ENCODE measurements at places on chromosomes 1 and 21.

DNA sequence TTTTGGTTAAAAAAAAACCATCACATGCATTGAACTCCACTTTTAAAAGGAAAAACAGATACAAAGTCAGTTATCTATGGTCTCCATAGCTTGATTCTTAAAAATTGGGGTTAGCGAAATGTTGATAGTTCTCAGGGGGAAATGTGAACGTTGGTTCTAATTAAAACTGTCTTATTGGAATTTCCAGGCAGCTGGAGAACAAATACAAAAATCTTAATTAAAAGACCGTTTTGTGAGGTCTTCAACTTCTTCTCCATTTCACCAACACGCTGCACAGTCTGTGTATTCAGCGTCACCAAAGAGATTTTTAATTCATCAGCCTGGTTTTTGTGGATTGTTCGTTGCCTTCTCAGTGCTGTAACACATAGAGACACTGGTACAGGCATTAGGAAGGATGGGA is 99.3 kb upstream of the COA6 start:
- no peak for DNase-seq

DNA sequence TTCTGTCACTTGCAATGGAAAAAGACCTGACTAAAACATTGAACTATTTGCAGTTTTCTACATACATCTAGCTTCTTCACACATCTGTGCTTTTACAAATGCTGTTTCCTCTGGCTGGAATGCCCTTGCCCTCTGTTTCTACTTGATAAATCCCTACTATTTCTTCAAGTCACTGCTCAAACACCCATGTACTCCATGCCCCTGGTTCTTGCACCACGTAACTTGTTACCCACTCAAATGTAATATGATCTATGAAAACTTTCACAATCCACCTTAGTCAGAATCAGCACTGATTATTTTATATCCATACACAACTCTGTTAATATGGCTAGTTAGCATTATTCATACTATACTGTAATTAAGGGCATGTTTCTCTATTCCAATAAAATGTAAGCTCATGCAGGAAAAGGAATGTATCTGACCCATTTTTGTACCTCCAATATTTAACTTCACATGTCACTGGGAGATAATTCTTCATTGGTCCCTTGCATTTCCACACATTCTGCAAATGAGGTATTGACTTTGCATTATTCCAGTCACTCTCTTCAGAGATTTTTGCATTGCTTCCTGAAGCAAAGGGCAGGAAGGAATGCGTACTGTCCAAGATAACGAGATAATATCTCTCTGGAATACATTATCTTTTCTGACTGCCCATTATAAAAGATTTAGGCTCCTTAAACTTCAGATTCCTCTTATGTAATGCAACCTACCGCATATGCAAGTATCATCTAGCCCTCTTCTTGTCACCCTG is 158.3 kb downstream of the COL24A1 start:
- DNase-seq = no peak

- no peak for DNase-seq
These were observed 78.6 kb upstream of the RGS2 start for GRCh38 chr1:192730198-192730597.

DNA sequence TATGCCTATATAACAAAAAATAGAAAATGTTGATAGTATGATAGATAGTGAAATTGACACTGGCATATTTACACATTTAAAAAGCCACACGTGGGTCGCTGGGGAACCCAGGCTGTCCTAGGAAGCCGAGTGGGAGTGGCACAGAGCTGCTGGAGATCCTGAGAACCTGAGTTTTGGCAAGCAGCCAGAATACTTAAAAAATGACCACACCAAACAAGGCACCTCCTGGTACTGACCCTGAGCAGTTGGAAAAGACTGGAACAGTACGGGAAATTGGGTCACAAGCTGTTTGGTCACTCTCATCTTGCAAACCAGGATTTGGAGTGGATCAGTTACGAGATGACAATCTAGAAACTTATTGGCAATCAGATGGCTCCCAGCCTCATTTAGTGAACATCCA is 111.5 kb downstream of the ZFYVE9 start:
- no peak for DNase-seq

DNA sequence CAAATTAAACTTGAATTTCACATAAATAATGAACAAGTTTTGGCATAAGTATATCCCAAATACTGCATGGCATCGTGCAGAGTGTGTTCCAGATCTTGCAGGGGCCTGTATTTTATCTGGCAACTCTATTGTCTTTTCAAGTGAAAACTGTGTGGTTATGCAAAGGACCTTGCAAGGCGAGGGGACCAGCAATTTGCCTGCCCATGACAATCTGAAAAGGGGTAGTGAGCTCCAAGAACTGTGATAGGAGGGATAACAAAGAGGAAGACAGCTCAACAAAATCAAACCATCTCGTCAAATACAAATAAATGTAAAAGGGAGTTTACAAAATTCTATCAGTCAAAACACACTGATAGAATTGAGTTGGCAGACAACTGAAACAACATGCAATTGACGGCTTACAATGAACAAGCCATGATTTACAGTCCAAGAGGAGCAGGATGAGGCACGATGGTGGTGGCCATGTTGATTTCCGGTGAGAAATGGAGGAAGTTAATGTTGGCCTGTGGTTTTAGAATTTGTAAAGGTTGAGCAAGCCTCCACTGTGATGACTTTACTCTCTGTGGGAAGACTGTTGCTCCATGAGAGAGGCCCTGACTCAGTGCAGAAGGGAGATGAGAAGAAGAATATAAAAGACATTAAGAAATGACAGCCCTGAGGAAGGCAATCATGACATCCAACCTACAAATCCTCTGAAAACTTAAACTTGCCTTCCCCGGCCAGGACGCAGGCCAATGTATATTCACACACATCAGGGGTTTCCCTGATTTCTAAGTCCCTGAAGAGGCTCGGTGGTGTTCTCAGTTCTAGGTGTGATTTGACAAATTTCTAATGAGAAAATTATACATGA is 132.2 kb downstream of the ADSS2 start:
- no peak for DNase-seq

- no peak for DNase-seq
These were observed 82.3 kb downstream of the ACTL8 start for GRCh38 chr1:17837233-17838030.

GRCh38 chr1:206589206-206589605 is 23.1 kb downstream of the EIF2D start:
- DNase-seq = no peak

DNA sequence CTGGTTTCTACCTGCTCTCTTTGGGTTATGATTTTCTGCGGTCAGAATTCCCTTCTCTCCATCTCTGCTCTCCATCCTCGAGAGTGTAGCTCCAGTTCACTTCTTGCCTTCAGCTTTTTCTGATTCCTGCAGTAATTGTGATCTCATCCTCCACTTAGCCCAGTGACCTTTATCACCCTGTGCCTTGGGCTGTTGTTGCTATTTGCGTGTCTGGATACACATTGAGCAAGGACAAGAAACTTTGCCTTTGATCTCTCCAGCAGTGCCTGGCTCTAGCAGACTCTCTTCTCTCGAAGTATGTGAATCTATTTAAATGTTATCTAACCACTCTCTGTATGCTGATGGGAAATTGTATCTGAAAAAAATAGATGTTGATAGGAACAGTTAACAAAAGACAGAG is 76.4 kb upstream of the MARK1 start:
- no peak for DNase-seq

GRCh38 chr1:20400341-20401177 is 85.5 kb downstream of the CAMK2N1 start:
- DNase-seq = no peak

DNA sequence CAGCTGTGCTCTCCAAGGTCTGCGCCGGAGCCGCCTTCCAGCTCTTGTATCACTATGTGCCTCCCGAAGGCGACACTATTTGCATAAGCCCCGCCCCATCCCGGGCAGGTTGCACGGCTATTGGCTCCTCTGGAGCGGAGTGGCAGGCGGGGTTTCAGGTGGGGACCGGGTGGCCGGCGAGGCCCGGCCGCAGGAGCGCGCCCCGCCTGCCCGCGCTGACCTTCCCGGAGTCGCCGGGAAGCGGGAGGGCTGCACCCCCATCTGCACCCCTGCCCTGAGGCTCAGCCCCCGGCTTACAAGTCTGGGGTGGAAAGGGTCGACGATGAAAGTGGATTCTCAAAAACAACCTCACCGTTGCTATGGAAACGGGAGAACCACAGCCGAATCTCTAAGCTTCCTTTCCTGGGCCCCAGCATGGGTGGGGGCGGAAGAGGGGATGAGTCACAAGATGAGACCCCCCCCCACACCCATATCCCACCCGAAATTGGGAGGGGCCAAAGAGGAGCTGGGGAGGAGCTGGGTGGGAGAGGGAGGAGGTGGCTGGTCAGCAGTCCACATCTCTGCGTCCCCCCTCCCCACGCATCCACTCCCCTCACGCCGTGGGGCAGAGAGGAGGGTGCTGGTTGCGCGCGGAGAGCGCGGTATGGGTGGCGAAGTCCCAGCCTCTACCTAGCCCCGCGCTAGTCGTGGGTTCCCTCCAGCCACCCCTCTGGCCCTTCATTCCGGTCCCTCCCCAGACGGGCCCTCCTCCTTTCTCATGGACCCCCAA is at the start of gene HPCAL4:
Gene HPCAL4, minus strand, starts transcription at position 51 of the 769 bp plus-strand sequence. CDS start 6,830 bp downstream, outside the sequence.
- peak; percentile 84 for DNase-seq

Data from left forelimb (tissue), 1 donor.